ENCODE measurements at places on chromosomes 1 and 21.

GRCh38 chr1:98133131-98133530 is 212.3 kb upstream of the DPYD start:
- DNase-seq, result no peak

DNA sequence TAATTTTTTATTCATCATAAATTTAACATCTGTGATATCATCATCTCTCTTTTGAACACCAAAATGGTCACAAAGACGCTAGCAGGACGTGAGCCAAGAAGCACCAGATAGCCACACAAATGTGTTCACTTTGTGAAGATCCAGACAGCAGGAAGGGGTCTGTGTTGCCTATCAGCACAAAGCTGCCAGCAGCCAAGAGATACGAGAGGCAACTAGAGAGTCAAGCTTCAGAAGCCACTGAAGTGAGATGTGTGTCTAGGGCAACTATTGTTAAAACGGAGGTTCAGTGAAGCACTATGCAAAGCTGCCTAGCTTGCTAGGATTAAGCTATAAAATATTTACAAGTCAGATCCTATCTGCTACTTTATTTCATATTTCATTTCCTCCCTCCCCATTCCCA is 45.3 kb downstream of the NDC1 start:
- no peak for DNase-seq

GRCh38 chr1:54489627-54490250 is 58.3 kb upstream of the ACOT11 start:
- DNase-seq, result no peak

GRCh38 chr1:25050165-25050564 is 120.1 kb upstream of the RUNX3 start:
- DNase-seq, result no peak

DNA sequence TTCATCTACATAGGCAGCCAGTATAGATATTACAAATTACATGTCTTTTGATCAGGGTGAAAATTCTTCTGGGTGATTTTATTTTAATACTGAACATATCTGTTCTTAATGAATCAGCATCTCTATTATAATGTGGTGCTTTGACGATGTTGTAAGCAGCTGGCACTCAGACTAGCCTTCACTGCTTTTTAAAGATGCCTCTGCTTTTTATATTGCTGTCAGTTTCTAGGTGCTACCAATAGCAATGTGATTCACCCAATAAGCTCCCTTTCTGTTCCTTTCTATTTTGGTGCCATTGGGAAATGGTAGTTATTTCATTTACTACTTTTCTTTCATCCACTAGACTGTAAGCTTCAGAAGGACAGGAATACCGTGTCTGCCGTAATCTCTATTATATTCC is 11.1 kb upstream of the ANGPTL1 start:
- no peak for DNase-seq

GRCh38 chr1:47774986-47775834 is 222.0 kb downstream of the TRABD2B start:
- DNase-seq, result no peak

GRCh38 chr1:149977345-149977744 is 33.2 kb downstream of the OTUD7B start:
- DNase-seq, result no peak

DNA sequence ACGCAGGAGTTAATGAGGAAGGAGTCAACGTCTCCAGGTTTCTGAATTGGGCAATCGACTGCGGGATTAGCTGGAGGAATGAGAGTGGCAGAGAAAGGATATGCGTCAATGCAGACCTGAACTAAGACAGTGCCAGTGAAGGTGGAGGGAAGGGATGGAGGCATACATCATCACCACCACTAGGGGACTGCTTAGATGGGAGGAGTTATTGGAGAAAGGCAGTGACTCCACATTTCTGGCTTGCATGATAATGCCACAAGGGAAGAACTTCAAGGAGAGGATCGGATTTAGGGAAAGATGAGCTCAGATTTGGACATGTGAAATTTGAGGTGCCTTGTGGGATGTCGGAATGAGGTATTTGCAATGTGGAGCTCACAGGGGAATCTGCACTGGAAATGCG is 17.5 kb downstream of the VASH2 start:
- peak; percentile 83 for DNase-seq

DNA sequence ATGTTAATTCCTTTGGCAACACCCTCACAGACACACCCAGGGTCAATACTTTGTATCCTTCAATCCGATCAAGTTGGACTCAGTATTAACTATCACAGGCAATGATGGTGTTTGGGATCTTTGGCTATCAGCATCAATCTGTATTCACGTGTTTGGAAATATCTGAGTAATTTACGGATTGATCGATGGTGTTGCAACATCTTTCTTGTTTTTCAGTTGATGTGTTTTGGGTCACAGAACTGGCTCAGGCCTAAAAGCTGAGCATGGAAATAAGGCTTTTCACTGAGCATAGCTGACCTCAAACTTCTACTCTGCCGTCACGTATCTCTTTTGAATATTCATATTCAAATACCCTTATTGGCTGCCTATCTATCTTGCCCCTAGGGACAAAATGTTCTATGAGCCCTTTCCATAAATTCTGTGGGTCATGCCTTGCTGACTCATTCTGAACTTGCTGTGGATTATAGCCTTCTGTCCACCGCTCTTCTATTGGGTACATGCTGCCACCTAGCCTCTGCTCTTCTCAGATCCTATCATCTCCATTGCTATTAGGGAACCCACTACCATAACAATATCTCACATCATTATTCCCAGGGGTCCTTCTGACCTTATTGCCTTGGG is 156.0 kb downstream of the PDE4B start:
- no peak for DNase-seq

GRCh38 chr1:11046625-11047365 is at the start of gene MASP2:
MASP2 (minus strand) TSS chr1:11047239; CDS start chr1:11047207, 32 bp downstream.
- DNase-seq, result no peak

GRCh38 chr1:183355181-183355580 is 63.0 kb downstream of the NMNAT2 start:
- no peak for DNase-seq

- DNase-seq, result no peak
Measured at GRCh38 chr1:81032374-81032773, 768.4 kb upstream of the ADGRL2 start.

DNA sequence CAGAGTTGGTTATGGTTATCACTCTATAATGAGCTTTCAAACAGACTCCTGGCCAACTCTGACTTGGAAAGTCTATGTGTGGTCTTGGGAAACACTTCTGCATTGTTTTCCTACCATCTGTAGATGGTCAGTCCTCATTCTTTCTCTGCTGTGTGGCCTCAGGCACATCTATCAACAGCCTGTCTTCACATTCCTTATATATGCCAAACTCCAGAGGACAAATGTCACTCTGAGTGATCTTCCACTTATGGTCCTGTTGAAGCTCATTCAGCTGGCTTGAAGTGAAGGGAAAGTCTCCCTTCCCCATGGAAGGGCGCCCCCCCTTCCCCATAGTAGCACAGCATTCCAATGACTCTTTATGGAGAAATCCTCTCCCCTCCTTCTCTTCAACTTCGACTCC is 58.7 kb downstream of the VANGL2 start:
- DNase-seq, result no peak

DNA sequence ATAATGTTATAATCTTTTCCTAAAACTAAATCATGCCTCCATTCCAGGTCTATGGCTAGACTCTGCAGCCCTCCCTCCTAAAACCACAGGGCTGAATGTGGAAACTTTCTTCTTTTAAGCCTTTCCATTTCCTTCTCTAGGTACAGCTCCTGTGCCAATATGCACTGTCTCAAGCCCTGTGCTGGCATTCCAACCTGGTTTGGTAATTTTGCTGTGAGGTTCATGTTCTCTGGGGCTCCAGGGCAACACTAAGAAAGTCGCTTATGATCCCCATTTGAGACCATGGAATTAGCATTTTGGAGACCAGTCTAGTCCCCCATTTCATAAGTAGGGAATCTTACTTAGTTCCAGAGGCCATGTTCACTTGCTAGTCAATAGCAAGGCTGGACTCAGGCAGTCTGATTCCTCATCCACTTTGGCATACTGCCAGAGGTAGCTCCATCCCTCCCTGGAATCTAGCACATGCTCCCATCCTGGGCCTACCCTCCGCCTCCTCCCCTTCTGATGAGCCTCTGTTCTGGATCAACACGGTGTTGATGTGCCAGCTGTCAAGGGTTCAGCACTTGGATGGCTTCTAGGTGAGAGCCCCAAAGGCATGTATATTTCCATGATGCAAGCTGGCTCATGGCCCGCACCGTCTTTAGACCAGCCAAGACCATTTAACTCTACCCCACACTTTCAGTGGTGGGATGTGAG is 36.5 kb downstream of the ZMYND12 start:
- DNase-seq, result no peak

GRCh38 chr1:79259390-79260336 is 253.1 kb upstream of the ADGRL4 start:
- DNase-seq, result no peak

DNA sequence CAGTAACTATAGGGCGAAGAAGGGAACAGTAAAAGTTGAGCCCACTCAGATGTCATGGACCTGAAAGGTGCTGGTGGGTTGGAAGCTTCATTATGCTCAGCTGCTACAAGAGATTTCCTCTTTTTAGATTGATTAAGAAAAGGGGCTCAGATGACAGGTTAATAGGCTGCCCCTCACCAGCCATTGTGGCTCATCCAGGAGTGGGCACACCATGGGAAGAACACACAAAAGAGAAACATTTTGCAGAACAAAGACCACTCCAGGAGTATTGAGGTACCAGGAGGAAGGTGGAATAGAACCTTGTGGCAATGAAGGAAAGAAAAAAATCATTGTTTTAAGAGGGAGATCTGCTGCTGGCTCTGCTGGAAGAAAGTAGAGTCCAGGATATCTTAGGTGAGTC is 205.5 kb downstream of the RYR2 start:
- no peak for DNase-seq

DNA sequence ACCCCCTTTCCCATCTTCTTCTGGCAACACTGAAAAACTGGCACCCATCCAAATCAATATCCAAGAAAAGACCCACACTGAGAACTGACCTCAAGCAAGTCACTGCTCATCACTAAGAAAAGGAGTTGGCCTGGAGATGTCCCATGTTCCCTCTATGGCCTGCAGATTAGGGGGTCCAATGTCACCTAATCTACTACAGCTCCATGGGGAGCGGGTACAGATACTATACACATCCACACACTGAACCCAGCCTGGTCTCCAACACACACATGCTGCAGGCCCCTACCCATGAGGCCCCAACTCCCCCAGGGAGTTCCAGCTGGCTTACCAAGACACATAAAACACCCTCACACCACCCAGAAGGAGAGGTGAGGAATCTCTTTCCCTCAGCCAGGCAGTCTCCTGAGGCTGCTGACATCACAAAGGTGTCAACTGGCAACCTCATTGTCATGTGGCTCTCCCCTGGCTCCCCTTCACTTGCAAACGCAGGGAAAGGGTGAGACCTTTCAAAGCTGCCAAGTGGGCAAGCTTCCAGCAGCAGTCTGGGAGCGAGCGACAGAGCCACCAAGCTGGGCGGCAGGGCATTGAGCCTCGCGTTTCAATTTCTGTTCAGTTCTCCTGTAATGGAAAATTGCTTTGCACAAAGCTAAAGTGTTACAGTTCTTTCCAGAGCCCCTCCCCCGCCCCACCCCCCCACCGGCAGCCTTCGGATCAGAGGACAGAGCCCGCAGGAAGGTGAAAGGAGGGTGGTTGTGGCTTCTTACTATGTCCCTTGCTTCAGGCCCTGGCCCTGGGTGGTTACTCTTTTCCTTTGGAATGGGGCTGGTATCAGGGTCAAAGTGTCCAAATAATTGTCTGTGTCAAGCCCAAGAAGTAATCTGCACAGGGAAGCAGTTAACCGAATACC is at the start of gene LRRC52:
LRRC52 (plus strand) TSS at position 469 of the 907 bp plus-strand sequence; CDS start at position 766, 297 bp downstream.
- peak; percentile 76 for DNase-seq

DNA sequence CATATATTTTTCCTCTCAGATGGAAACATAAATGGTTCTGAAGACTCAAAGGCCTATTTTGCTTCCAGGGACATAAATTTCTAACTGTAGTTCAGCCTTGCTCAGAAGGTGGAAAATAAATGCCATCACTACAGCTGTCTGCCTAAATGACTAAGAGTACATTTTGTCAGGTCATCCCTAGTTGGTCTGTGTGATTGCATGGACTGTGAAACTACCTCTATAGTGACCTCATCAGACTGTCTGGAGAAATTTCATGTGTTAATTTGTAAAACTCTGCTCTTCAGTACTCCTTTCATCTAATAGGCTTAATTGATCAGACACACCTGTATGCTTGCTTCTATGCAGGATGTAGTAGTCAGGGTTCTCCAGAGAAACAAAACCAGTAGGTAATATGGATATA is 886.9 kb downstream of the AMY1C start:
- no peak for DNase-seq

GRCh38 chr1:177032434-177032833 is 132.1 kb downstream of the ASTN1 start:
- DNase-seq, result no peak

DNA sequence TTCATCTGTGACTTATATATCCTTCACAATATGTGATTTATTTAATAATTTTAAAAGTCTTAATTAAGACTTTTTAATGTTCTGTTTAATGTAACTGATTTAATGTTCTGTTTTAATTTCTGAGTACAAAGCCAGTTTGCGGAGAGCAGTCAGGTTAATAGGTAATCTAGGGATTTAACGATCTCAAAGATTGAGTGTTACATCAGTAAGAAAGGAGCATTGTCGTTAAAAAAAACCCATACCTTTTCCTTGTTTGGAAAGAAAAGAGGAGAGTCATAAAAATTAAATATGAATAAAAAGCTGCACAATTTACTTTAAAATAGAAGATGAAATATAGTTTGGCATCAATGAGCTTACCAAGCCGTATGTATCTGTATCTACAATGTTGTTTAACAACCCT is 621.4 kb downstream of the KIF26B start:
- DNase-seq, result no peak

DNA sequence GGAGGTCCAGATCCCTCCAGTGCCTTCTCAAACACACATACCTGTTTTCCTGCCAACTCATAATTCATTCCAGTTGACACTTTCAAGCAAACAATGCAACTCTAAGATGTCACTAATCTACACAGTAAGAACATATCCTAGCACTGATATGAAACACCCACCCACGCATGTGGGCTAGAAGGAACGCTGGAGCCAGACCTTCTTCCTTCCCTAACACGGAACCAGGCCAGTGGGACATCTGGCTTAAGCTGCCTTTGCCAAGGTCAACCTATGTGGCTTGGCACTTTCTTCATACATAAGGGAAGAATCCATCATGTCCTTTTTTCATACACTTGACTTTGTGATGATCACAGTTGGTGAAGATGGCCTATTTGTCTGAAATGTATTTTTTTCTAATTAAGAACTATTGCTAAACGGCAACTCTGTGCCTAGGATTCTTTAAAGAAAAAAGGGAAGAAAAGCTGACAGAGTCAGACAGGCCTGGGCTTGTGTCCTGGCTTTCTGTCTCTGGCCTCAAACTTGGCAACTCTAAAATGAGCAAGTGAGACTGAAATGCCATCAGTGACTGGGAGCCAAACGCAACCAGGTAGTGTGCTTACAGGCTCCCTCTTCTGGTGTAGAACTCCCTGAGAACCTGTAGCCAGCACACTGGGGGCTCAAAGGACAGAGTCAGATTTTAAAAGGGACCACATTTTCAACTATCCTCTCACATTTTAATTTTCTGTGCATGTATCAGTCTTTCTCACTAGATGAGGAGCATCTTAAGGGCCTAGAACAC is 92.6 kb upstream of the BEND5 start:
- DNase-seq, result no peak

Data from H9 (cell line).